ENCODE measurements at places on chromosomes 4 and X.

GRCh38 chrX:47574547-47575301, 7.5 kb upstream of the TIMP1 start:
- DNase-seq: no peak

DNA sequence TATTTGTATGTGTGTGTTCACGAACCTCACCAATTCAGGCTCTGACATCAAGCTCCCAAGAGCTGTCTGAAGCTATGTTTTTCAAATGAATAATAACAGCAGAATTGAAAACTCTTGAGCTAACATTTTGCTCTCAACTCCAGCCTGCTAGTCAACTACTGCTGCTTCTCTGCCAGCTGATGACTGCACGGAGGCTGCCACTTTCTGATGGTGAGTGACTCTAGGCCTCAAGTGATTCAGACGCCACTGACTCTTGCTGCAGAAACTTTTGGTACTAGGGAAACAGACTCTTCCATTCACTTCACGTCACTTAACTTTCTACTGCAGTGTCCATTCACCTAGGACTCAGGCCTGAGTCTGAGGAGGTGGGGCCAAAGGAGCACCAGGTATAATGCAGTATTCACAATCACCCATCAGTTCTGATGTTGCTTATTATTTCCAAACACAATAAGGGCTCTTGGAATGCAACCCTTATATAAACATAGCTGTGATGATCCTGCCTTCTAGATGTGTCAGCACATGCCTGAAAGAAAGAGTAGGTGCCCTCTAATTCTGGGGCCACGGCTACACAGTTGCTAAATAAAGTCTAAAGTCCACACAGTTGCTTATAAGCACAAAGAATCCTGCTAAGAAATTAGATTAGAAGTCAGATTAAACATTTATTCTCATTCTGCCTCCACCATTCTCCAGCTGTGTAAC, 16.0 kb downstream of the PRDM8 start:
- no peak for DNase-seq

DNA sequence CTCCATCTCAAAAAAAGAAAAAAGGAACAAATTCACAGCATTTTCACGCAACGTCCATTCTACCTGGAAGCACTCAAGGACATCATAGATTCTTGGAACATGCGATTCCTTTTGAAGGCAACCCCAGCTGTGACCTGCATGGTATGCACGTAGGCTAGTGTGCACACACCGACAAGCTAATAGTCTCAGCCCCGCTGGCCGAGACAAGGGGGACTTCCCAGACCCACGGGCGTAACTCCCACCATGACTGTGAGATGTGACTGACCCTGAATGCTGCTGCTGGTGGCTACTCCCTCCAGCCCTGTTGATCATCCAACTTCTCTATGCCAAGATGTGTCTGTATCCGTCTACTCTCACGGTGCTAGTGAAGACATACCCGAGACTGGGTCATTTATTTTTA, 78.3 kb downstream of the CRLF2 start:
- no peak for DNase-seq

- DNase-seq: no peak
These were observed 21.2 kb upstream of the VCX2 start for GRCh38 chrX:8192276-8192675.

DNA sequence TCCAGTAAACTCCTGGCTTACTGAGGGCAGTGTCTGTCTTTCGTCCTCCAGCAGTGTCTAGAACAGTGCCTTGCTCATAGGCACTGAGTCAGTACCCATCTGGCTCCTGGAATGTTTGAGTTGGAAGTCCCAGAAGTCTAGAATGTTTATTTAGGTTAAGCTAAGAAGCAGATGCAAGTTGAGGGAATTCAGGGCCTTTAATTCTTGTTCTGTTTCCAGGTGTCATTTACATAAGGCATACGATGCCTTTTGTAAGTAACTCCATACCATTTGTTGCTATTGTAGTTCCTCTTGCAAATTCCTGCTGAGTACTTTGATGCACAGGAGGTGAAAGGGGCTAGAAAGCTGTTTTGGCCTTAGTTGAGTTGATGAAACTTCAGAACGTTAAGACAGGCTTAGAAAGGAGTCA, 22.2 kb downstream of the ARHGAP10 start:
- no peak for DNase-seq

DNA sequence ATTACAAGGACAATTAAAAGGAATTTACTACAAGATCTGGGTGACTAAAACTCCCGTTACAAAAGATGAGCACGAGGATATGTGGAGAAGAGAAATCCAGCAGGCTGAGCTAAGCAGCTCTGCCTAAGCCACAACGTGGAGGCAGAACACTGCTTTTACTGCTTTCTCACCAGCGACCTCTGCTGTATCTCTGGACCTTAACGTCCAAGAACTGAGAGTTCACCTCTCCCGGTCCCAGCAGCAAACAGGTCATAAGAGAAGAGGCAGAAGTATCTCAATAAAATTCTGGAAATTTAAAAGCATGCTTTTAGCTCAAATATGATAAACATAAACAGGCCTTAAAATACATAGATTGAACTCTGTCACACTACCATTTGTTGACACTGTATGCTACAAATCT, 81.0 kb downstream of the ADGRA3 start:
- peak; percentile 27 for DNase-seq

All from activated naive CD4-positive, alpha-beta T cell treated with anti-CD3 and anti-CD28 coated beads, Interleukin-2, amount 10 ng/mL, durations not matched to agents 7 days and 5 days (primary cell).